Hypothalamus (tissue), 51 donors: ENCODE measurements at places on chromosomes 4 and X.

- DNase-seq, result no peak
Measured at GRCh38 chrX:105697984-105698781, 124.2 kb upstream of the NRK start.

GRCh38 chr4:30760551-30760950 is 40.4 kb downstream of the PCDH7 start:
- DNase-seq, result no peak

GRCh38 chr4:182102576-182102975 is 140.6 kb upstream of the TENM3 start:
- DNase-seq, result no peak

GRCh38 chr4:20629186-20630106 is 70.8 kb upstream of the PACRGL start:
- DNase-seq, result no peak

GRCh38 chr4:79678472-79679202 is 270.6 kb upstream of the GK2 start:
- DNase-seq, result no peak

GRCh38 chr4:20178902-20179576 is 72.7 kb upstream of the SLIT2 start:
- DNase-seq, result no peak

- DNase-seq, result no peak
Measured at GRCh38 chr4:7045961-7046921, 3.1 kb downstream of the TADA2B start.

DNA sequence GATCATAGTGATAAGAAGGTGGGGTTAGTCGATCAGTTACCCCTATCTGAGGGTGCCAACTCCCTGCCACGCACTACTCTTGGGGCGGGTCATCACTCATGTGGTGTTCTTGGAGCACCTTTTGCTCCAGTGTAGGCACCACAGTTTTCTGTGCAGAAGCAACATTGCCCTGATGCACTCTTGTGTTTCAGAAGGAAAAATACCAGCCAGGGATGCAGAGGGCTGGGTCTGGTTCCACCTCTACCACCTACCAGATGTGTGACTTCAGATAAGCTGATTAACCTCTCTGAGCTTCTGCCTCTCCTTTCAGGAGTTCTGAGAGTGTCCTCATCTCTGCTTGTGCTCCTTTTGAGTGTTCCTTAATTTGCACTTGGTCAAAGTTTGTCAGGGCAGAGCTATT is 29.9 kb upstream of the PROM1 start:
- DNase-seq, result no peak

GRCh38 chr4:158543191-158543590 is 21.5 kb downstream of the RXFP1 start:
- DNase-seq, result no peak

- no peak for DNase-seq
Measured at GRCh38 chr4:176927664-176928063, 134.9 kb upstream of the VEGFC start.

DNA sequence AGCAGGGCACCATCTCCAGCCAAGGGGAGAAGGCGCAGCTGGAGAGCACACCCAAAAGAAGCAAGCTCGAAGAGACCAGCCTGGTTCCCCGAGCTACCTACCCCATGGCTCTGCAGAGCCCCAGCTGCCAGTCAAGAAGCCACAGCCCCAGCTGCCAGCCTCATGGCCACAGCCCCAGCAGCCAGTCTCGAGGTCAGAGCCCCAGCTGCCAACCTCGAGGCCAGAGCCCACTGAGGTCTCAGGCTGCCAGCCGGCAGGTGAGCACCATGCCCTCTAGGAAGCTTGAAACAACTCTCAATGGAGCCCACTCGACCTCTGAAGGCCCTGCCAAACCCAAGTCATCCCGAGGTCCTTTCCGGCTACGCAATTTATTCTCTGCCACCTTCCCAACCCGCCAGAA is 27.0 kb upstream of the PRPS1 start:
- DNase-seq, result no peak

- no peak for DNase-seq
Measured at GRCh38 chr4:78710536-78710935, 65.6 kb upstream of the BMP2K start.

DNA sequence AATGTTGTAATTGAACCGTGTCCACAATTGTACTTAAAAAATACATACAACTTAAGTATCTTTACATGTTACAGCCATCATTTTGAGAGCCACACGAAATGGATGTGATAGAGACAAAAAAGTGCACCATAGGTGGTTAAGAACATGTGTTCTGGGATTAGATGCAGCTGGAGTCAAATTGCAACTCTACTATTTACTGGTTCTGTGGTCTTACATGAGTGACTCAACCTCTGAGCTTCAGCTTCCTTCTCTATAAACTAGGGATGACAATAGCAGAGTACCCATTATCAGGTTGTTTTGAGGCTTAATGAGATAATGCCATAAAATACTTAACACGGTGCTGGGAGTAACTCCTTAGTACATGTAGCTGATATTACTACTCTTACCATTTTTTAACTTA is 130.4 kb downstream of the IDS start:
- DNase-seq, result no peak

DNA sequence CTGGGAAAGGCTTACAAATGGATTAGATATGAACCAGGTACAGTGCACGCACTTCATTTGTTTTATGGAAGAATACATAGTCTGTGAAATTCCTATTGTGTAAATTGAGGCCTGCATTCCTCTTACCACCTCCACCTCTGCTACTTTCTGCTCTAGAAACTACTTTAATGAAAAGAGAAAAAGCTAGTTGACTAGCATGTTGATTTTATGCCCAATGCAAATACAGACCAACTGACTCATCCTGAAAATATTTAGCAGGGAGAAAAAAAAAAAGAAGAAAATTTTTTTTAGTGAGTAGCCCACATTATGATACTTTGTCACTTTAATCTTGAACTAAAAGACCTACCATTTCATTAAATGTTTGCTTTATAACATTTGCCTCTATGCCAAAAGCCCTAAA is 41.2 kb downstream of the DCLK2 start:
- no peak for DNase-seq

- DNase-seq, result no peak
Measured at GRCh38 chr4:153220682-153221395, 16.6 kb downstream of the TRIM2 start.

GRCh38 chr4:107125496-107125895 is 89.4 kb upstream of the DKK2 start:
- no peak for DNase-seq

DNA sequence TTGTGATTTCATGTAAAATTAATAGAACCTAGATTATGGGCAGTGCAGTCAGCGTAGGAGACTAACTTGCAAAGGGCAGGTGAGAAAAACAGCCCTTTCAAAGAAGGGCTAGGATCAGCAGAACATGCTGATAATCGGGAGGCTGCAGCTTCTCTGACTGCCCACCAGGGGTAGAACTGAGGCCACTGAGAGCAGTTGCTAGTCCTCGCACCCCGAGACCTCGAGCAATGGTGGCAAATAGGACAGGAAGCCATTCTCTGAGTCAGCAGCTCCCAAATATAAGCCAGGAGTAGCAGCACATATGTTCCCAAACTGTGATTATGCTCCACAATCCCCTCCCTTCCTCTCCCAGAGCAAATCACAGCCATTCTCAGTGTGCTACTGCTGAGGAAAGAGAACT is 186.5 kb downstream of the MSL3 start:
- no peak for DNase-seq

- DNase-seq, result no peak
Measured at GRCh38 chr4:16183604-16184003, 42.7 kb downstream of the TAPT1 start.

DNA sequence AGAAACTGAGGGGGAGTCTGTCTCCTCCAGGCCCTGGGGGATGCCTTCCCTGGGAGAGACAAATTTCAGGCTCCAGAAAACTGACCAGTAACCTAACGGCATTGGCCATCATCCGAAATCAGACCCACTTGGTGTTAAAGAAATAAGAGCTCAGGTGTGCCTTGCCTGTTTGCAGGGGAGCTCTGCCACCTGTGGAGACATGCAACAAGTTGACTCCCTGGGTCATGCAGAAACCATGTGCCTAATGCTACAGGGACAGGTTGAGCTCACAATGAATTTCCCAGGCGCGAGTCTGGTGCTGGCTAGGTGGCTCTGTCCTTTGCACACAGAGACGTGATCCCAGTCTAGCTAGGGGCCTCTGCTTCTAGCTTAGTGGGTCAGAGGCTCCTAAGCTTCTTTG is 95.8 kb upstream of the KIT start:
- no peak for DNase-seq

- DNase-seq, result no peak
Measured at GRCh38 chrX:152151256-152151655, 12.9 kb upstream of the MAGEA10 start.

DNA sequence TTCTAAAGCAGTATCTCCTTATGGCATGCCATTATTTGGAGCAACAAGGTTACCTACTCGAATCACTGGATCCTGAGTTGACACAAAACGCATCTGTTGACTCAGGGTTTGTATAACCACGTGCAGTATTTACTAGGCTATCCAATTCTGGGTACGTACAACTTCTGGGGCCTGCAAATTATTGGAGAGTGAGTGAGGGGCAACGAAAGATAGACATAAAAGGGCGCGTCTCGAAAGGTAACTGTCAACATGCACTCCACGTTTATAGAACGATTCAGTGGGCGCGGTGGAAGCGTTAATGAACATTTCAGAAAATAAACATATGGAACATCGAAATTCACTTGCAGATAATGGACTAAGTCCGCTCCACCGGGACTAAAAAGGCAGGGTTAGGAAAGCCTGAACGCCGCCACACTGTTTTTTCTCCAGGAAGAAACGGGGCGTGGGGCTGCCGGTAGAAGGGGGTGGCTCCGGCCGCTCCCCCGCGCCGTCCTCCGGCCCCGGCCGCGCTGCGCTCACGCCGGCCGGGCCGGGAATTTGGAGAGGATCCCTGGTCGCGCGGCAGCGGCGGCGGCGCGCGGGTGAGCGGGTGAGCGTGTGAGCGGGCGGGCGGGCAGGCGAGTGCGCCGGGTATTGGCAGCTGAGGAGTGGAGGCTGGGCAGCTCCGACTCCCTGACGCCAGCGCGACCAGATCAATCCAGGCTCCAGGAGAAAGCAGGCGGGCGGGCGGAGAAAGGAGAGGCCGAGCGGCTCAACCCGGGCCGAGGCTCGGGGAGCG is at the start of gene SMAD1:
Gene SMAD1 (plus strand): TSS at position 690 of the 778 bp plus-strand sequence. CDS start 32,761 bp downstream, outside the sequence.
- DNase-seq, result peak; percentile 86

GRCh38 chrX:144379156-144379555 is 495.3 kb downstream of the UBE2NL start:
- DNase-seq, result no peak

DNA sequence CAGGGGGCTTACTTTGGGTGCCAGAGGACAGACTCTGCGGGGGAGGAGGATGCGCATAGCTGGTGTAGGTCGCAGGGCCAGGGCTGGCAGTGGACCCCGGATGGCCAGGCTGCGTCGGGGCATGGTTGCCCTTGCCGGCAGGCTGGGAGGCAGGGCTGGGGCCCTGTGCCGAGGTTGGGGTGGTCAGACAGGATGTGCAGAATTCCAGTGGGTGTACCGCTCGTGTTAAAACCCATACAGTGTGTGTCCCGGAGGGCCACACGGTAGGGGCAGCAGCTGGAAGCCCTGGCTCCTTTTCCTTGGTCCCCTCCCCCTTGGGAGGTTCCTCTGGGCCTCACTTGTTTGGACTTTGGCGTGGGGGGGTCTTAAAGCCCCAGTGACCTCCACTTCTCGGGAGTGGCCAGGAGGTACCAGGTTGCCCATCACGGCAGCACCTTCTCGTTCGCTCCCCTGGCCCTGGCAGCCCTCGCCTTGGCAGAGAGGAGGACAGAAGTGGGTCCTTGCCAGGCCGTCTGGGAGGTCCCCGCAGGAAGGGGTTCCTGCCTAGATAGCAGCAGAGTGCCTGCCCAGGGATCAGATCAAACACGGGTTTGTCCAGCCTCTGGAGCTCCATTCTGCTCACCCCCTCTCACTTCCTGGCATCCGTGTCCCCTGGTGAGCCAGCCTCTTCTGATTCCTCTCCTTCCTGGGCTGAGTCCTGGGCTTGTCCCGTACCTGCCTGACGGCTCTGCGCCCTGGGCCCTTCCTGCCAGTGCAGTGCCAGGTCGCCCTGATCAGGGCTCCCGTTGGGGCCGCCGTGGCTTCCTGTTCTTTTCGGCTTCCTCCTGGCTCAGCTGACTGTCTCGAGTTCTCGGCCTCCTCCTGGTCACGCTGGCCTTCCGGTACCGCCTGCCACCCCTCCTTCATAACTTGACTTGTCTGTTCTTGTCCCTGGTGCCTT is 56.7 kb upstream of the HGFAC start:
- no peak for DNase-seq

DNA sequence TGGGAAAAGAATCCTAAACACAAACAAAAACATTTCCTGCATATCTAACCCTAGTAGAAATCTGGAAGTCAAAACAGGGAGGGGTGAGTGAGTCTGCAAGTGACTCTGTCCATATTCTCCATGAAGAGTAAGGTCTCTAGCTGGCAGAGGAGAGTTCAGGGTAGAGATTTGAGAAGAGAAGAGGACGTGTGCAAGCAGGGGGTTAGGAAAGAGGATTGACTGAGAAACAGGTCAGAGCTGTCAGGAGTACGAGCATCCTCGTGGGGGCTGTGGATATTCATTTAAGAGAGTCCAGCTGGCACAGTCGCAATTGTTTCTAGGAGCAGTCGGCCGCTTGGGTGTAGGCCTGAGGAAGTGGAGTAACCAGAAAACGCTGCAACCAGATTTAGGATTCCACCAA is 27.9 kb downstream of the PROM1 start:
- DNase-seq, result no peak

GRCh38 chr4:138003248-138003647 is 238.9 kb downstream of the SLC7A11 start:
- no peak for DNase-seq

GRCh38 chr4:48033825-48034413 is 17.3 kb downstream of the NIPAL1 start:
- no peak for DNase-seq

DNA sequence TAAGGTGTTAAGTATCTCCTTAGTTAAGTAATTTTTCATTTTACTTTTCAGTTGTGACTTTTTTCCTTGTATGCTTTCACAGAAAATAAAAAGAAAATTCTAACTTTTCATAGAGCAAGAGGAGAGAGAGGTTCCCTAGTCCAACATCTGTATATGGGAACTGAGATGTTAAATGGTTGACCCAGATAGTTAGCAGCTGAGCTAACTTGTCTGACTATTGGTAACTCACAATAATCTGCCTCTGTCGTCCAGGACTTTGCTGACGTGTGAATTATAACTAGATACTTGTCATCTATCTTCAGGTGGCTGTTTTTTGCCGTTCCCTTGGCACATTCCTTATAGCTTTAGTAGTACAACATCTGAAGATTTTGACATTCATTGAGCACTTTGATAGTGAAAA is 29.9 kb downstream of the TBC1D19 start:
- no peak for DNase-seq

- no peak for DNase-seq
Measured at GRCh38 chr4:112127803-112128202, 17.5 kb upstream of the FAM241A start.

DNA sequence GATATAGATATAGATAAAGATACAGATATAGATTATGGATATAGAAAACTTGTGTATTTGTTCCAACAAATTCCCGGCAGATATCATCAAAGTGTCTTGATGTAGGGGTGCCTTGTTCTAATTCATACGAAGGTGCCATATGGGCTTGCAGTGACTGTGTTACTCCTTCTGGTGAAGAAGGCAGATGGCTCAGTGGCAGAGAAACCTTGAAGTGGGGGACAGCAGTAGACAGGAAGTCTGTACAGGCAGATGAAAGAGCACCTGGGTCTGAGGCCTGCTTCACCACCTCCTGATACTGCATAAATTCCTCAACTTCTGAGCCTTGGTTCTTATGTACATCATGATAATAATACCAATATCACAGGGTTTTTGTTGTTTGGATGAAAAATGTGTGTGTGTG is 179.5 kb upstream of the GATB start:
- DNase-seq, result no peak

GRCh38 chrX:17411205-17411604 is 36.2 kb downstream of the NHS start:
- no peak for DNase-seq

- no peak for DNase-seq
Measured at GRCh38 chr4:39435659-39436563, 22.8 kb downstream of the RPL9 start.
